Activated CD8-positive, alpha-beta T cell treated with anti-CD3 and anti-CD28 coated beads, Interleukin-2, amount 10 ng/mL, durations not matched to agents 7 days and 5 days (primary cell): ENCODE measurements at places on chromosomes 1 and 21. TPM values are rescaled to one million over a fixed set of nuclear protein-coding genes. Genes with fewer than 3 reads are reported as not detected.

MCOLN2 gene
- 11.4 TPM for total RNA-seq

IL12RB2 gene
- 17.3 TPM for total RNA-seq

NGF gene
- total RNA-seq: not detected

PYCR2 gene
- total RNA-seq: 122 TPM

JAK1 gene
- total RNA-seq: 159 TPM
